Motor neuron (in vitro differentiated cells): ENCODE measurements at places on chromosomes 2 and 18.

DNA sequence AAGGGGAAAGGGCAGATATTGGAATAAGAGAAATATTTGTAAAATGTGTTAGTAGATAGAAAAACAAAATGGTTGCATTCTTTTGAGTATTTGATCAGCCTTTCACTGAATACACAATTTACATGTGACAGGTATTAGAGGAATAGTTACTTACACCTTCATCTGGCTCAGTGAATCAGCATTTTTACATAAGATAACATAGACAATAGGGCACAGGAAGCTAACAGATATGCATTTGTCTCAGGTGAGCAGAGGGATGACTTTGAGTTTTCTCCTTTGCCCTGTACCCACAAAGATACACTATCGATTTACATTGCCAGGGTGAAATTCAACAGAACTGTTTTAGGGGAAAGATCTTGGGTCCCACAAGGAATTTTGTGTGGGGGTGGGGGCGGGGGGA lies 373.1 kb upstream of the NETO1 start:
- ATAC-seq: no peak

DNA sequence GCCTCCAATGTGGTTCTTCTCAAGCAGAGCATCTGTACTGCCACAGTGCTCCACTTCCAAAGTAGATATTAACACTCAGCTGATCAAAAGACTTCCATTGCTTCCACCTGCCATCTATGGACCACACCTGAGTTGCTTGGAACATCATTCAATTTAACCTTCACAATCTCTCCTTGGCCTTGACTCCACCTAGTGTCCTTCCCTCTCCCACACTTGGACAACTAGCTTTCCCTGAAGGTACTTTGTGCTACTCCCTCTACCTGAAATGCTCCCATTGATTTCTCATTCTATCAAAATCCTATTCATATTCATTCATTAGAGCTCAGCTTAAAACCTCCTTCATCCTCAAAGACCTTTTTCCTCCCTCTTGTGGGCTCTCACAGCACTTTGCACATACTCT lies 48.7 kb downstream of the SOWAHC start:
- ATAC-seq: no peak

DNA sequence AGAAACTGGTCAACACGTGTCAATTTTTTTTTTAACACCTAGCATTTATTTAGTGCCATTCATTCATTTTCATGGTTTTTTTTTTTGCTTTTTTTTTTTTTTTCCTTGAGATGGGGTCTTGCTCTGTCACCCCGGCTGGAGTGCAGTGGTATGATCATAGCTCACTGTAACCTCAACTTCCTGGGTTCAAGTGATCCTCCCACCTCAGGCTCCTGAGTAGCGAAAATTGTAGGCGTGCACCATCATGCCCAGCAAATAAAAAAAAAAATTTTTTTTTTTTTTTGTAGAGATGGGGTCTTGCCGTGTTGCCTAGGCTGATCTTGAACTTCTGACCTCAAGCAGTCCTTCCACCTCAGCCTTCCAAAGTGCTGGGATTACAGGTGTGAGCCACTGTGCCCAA lies 21.1 kb downstream of the USP14 start:
- no peak for ATAC-seq

DNA sequence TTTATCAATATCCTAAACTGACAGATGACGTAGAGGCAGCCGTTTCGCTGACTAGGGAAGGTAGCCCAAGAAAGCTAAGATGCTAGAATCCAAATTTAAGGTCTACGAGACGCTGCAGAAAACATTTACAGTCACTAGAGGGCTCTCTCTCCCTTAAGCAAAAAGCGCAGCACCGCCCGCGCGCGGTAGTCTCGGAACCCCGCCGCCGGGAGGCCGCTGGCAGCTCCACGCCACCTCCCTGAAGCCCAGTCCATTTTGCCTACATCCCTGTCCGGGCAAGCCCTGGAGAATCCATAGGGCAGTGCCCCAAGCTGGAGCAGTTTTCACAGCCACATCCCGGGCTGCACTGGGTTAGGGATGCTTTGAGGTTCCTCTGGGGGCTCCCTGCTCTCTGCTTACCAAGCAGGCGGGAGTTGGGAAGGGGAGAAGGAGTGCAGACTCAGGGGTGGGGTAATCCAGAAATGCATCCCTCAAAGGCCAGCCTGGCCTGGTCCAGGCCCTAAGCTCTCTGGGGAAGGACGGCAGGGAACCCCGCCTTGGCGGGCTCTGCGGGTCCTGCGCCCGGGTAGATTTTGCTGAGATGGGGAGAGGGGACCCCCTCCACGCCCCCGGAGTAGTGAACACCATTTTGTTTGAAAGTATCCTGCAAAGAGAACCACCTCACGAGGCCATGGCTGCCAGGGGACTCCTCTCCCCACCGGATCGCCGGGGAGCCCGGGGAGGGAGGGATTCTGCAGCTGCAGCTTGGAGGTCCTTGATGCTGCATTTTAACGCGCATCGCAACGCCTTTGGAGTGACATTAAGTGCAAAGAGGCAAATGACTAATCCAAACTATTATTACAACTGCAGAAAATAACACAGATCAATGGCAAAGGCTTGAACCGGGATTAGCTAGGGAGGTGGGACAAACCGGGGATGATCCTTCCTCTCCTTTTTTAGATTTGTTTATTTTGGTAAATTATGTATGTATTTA lies 1.3 kb upstream of the DPYSL5 start:
- peak; percentile 20 for ATAC-seq

DNA sequence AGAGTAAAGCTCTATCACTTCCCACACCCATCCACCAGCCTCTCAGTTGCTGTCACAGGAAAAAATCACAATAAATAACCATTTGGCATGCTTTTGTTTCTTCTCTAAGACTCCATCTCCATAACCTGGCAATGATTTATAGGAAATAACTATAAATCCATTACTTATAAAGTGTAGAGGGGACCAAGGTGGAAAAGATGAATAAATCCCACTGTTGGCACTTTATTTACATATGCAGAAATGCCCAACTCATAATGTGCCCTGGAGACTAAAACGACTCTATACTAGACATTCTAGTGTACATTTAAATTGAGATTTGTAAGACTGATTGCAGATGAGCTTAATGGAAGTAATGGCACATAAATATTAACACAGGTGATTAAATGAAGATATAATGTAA lies 7.5 kb upstream of the NOSTRIN start:
- ATAC-seq: no peak

- no peak for ATAC-seq
These were observed 75.7 kb upstream of the CDCA7 start for GRCh38 chr2:173278794-173279526.

DNA sequence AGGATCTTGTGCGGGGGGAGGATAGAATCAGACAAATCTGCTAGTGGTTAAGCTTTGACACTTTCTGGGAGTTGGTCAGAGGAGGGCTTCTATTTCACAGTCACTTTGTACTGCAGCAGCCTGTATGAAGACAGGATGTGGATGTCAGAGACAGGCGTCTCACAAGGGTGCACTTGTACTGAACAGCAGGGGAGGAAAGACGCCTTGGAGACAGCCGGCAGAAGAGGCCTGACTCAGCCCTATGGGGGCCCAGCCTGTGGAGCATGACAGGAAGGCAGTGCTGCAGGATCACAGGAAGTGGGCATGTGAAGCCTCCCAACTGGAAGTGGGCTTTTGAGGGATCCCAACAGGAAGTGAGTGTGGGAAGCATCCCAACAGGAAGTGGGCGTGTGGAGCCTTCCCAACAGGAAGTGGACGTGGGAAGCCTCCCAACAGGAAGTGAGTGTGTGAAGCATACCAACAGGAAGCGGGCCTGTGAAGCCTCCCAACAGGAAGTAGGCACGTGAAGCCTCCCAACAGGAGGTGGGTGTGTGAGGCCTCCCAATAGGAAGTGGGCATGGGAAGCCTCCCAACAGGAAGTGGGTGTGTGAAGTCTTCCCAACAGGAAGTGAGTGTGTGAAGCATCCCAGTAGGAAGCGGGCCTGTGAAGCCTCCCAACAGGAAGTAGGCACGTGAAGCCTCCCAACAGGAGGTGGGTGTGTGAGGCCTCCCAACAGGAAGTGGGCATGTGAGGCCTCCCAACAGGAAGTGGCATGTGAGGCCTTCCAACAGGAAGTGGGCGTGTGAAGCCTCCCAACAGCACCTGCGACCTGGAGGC lies 212.3 kb downstream of the SNTG2 start:
- ATAC-seq: no peak

GRCh38 chr2:30373881-30374302 lies 73.2 kb upstream of the LCLAT1 start:
- peak; percentile 47 for ATAC-seq
